ENCODE measurements at places on chromosomes 7 and 10.

DNA sequence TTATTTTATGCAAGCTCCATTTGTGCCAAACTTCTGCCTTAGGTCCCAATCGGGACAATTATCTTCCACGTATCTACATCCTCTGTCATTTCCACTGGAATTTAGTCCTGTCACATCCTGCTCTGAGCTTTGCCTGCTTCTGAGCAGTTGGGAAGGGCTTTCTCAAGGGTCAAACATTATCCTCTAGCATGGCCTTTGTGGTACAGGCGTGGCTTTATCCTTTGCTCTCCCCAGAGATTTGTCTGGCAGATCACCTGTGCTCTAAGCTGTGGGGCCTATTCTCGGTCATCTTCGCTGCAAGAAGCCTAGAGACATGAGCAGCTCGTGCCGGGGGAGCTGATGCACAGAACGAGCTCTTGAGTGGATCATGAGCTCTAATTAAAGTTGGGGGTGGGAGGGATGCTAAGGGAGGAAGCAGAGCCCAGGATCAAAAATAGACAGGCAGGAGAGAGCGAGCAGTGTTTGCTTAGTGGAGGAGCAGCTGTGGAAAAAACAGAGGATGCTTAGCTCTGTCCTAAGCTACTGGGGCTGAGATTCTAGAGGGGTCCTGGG lies 19.8 kb upstream of the TMEM273 start:
- DNase-seq = no peak

- peak; percentile 16 for DNase-seq
Observed at GRCh38 chr10:69179089-69179742, 818 bp upstream of the SUPV3L1 start.

GRCh38 chr10:70491614-70492013 lies 13.0 kb downstream of the PALD1 start:
- DNase-seq = no peak

- no peak for DNase-seq
Observed at GRCh38 chr7:155813125-155813524, 862 bp upstream of the SHH start.

GRCh38 chr7:155879592-155879991 lies 67.3 kb upstream of the SHH start:
- DNase-seq = no peak

DNA sequence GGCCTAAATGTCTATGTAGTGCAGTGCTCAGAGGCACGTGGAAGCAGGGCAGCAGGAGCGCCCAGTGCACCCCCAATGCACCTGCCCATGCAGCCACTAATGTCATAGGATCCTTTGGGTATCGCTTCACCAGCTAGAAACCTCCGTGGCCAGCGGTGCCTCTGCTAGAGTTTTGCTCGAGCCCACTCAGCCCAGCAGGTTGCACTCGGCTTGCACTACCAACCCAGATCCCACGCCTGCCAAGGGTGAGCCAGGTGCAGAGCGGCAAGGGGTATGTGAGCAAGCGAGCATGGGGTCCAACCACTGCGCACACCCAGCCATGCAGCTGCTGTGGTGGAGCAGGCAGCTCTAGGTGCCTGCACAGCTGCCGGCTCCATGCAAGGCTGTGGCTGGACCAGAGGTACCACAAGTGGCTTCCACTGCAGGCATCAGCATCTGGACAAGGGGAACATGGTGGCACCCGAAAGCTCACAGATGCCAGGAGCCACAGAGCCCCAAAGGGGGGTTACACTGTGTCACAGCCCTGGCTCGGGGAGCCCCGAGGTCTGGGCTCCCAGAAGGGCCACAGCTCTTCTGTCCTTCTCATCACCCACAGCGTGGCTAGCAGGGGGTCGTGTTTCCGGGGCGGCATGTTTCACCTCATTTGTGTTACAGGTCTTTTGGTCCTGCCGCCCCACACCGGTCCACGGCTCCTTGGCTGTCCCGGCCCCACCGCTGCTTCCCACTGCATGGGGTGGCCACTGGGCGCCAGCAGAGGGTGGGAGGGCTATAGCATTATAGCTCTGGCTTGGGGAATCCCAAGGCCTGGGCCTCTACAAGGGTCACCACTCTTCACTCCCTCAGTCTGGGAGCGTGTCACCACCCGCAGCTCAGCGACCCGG lies 2.3 kb upstream of the NCAPG2 start:
- DNase-seq = no peak

DNA sequence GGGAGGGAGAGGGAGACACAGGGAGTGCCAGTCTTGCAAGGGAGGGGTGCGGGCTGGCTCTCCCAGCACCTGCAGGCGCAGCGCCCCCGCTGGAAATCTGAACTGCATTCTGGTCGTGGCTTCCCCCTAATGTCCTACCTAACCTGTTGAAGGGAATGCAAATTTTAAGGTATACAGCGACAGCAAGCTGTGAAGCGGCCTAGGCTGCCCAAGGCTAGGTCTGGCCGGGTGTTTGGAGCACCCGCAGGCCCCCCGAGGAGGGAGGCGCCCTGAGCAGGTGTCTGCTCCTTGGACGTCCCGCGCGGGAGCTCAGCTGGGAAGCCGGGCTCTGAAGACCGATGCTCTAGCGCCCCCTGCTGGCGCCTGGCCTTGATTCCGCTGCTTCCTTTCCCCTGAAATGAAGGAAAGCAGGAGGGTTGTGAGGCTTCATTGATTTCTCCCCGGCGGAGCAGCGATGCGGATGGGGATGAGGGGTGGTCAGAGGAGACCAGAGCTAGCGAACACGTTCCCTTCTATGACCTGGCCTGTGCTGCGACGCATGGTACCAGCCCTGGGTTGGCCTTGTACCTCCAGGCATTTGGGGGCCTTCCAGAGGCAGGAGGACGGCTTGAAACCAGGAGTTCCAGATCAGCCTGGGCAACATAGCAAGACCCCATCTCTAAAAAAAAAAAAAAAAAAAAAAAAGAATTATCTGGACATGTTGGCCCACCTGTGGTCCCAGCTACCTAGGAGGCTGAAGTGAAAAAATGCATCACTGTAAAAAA lies 601.3 kb downstream of the GALNT17 start:
- DNase-seq = peak; percentile 56

DNA sequence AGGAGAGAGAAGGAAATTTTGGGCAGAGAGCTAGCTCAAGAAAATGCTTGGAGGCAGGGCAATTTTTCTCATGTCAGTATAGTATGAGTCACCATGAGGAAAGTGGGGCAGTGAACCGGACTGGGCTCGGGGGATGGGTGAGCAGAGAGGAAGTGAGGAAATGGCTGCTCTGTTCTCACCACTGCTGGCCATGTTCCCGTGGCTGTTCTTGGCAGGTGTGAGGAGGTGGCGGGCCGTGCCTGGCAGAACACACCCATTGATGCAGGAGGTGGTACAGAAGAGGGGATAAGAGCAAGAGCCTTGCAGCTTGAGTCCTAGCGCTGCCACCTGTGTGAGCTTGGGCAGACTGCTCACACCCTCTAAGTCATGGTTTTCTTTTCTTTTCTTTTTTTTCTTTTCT lies 304.4 kb upstream of the LYZL1 start:
- DNase-seq = no peak

DNA sequence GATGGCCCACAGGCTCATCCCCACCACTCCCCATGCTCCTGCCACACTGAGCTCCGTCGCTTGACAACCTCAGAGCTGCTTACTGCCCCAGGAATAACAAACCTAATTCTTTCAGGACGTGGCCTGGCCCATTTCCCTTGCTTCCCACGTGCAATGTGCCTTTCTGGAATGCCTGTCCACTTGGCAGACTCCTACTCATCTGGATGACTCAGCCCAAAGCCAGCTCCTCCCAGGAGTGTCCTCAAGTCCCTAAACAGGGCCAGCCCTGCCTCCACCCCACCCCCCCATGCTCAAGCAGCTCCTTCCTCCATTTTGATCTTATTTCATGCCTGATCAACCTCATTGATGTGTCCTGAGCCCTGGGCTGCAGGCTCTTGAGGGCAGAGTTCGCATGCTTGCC lies 164.9 kb upstream of the RNF32 start:
- no peak for DNase-seq

DNA sequence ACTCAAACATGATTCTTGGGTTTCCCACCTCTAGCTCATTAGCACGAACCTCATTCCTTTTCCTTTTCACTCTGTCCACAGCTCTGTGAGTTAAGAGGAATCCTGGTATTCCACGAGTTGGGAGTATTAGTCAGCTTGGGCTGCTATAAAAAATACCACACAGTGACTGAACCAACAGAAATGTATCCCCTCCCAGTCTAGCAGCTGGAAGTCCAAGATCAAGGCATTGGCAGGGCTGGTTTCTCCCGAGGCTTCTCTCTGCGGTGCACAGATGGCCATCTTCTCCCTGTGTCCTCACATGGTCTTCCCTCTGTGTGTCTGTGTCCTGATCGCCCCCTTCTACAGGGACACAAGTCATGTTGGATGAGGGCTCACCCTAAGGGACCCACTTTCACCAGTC lies 261.6 kb downstream of the TNS3 start:
- no peak for DNase-seq

DNA sequence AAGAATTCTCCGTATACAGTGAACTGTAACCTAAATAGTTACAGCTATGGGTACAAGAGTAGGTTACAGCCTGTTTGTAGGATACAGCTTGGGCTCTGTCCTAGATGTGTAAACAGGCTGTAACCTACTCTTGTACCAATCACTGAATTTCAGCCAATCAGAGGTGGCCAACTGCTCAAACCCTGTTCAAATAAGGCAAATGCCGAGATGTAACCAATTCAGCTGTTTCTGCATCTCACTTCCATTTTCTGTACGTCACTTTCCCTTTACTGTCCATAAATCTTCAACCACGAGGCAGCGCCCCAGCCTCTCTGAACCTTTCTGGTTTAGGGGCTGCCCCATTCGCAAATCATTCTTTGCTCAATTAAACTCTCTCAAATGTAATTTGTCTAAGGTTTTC lies 8.3 kb upstream of the MMP21 start:
- no peak for DNase-seq

DNA sequence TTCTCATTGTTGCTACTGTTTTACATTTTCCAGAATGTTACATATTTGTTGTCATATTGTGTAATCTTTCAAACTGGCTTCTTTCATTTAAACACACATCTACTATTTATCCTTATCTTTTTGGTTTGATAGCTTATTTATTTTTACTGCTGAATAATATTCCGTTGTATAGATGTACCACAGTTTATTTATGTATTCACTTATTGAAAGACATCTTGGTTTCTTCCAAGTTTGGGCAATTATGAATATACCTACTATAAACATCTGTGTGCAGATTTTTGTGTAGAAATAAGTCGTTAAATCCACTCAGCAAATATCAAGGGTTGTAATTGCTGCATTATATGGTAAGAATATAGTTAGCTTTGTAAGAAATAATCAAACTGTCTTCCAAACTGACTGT lies 669.2 kb downstream of the TNS3 start:
- DNase-seq = no peak

- no peak for DNase-seq
Observed at GRCh38 chr7:148290538-148290937, 300.0 kb upstream of the C7orf33 start.

GRCh38 chr7:135320268-135320667 lies 86.6 kb downstream of the STRA8 start:
- no peak for DNase-seq

DNA sequence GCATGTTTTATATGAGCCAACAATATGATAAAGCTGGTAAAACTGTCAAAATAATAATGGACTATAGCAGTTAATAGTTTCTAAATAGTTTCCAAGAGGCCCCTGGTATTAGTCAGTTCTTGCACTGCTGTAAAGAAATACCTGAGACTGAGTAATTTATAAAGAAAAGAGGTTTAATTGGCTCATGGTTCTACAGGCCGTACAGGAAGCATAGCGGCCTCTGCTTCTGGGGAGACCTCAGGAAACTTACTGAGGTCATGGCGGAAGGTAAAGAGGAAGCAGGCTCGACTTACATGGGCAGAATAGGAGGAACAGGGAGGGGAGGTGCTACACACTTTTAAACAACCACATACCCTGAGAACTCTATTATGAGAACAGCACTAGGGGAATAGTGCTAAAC lies 104.6 kb downstream of the PPP1R9A start:
- no peak for DNase-seq

- no peak for DNase-seq
Observed at GRCh38 chr7:82926477-82926876, 236.2 kb downstream of the PCLO start.

DNA sequence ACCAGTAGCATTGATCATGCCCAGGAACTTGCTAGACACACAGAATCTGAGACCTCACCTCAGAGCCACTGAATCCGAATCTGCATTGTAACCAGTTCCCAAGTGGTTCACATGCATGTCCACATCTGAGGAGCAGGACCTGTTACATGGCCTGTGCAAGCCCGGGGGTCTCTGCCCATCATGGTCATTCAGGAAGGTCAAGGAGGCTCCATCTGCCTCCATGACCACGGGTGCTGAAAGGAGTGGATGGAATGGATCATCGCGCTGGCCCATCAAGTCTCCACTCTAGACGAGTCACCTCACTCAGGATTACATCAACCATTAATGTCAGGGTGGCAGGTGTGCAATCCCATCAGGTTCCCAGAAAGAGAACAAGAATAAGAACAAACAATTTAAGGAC lies 85.8 kb upstream of the ADAM12 start:
- DNase-seq = no peak

- no peak for DNase-seq
Observed at GRCh38 chr7:15228831-15229230, 326.3 kb upstream of the DGKB start.

GRCh38 chr7:30168835-30169573 lies 34.2 kb downstream of the MTURN start:
- DNase-seq = no peak

DNA sequence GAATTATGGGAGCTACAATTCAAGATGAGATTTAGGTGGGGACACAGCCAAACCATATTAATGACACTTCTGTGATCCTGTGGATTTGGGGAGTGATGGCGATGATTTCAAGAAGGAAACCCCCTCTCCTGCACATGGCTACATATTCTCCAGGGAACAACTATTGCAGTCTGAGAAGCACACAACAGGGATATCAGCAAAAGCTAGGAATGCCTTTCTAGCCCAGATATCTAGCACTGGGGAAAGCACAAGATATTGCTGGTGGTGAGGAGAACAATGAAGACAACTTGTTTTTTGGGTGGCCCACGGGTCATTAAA lies 24.3 kb downstream of the EPDR1 start:
- no peak for DNase-seq

DNA sequence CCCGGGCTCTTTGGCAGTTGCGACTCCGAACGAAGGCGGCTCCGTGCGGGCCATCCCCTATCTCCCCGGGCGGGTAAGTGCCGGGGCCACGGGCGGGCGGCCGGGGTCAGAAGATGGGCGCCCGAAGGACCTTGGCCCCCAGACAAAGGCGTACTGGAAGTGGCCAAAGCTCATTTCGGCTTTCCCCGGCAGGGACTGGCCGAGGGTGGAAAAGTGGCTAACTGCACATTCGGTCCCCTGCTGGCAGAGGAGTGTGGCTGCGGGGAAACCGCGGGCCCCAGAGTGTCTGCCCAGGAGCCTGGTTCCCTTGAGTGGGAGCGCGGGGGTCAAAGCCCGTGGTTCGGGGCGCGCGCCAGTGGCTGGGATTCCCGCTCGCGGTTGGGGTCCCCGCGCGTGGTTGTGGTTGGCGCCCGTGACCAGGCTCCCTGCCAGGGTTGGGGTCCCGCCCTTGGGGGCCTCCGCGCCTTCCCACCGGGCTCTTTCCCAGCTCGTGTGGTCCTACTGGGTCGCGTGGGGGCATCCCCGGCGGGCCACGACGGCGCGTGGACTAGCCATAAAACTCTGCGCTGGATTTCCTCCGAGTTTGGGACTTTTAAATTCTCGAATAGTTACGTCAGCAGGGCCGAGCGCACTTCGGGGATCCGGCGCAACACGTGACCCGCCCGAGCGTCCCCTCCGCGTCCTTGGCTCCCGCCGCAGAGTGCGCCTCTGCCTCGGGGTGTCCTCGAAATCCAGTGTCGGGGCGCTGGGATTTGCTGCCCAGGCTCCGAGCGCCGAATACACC lies 124.4 kb downstream of the TACC2 start:
- no peak for DNase-seq

All from activated CD8-positive, alpha-beta memory T cell treated with anti-CD3 and anti-CD28 coated beads, Interleukin-2, amount 50 U/mL, for 4 hours (primary cell).